Activated CD4-positive, alpha-beta T cell treated with anti-CD3 and anti-CD28 coated beads, Interleukin-2, amount 50 U/mL, for 16 hours (primary cell): ENCODE measurements at places on chromosomes 2 and 18.

- no peak for DNase-seq
Measured at GRCh38 chr18:29191263-29191662, 1014.3 kb upstream of the CDH2 start.

DNA sequence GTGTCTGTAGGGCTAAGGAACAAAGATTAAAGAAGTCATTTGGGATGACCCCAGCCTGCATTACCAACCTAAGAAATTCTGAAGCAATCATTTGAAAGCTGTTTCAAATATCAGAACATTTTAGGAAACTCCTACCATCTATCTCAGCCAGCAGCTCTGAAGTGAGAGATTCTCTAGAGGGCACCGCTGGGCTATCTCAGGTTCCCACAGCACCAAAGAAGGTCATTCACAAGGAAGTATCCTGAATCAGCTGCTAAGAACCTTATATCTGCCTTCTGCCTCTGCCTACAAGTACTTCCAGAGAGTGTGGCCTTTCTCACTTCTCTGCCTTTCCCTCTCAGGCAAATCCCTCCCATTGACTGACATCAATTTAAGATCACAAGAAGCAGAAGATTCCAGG is 13.4 kb upstream of the EVA1A start:
- no peak for DNase-seq

DNA sequence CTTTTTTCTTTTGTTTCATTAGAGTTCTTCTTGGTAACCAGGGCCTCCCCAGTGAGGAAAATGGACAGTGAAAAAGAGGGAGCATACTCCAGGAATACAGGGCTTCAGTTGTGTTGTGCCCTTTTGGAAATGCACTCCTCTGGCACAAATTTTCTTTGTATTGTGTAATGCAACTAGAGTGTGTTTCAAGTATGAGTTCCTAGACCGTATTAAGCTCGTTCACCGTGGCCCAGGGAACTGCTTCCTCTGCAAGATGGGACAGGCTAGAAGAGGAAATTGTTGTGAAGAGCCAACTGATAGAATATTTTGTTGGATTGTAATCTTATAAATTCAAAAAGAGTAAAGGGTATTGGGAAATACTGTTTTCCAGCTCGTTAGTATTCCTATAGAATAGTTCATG is 137.2 kb upstream of the TTC39C start:
- no peak for DNase-seq

DNA sequence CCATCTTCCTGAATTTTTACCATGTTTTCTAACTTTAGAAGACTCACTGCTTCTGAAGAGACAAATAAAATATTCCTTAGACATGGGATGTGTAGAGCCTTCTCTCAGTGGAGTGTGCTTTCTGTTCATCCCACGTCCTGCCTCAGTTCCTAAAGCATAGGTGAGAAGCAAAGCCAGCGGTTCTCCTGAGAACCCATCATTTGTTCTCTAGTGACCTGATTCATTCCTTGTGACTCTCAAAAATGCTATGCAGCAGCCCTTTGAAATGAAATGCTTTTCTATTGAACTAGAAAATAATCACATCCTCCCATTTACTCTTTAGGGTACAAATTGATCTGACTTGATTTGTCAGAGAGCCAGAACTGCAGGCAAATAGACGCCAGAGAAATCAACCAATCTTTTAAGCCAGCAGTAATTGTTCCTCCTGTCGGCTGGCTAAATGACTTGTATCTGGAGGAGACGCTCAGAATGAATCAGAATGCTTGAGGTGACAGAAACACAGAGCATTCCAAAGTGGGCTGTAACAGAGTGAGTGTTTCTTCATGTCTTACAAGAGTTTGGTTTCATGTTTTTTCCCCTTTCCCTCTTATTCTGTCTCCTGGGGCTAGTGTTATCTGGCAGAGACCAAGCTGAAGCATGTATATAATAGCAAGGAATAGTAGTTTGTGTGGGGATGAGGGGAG is 81.3 kb upstream of the TMEM178A start:
- no peak for DNase-seq

- DNase-seq = no peak
Measured at GRCh38 chr2:19712850-19713249, 188.9 kb downstream of the TTC32 start.

GRCh38 chr18:62187543-62188510 is 772 bp downstream of the RELCH start:
- DNase-seq = peak; percentile 50

DNA sequence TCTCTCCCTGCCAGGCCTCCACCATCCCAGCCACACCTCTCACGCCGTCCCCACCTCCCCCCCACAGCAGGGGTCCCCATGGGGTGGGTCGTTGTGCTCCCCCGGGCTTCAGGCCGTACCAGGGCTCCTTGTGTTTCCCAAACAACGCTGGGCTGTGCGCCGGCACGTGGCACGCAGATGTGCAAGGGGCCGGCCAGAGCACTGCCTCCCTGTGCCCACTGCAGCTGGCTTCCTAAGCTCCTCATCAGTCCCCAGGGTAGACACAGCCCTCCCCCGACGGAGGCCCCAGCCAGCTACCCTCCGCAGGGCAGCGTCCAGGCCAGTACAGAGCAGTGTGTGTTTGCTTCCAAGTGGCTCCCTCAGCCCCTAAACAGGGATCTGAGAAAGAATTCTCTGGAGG is 34.0 kb downstream of the BIN1 start:
- DNase-seq = no peak

DNA sequence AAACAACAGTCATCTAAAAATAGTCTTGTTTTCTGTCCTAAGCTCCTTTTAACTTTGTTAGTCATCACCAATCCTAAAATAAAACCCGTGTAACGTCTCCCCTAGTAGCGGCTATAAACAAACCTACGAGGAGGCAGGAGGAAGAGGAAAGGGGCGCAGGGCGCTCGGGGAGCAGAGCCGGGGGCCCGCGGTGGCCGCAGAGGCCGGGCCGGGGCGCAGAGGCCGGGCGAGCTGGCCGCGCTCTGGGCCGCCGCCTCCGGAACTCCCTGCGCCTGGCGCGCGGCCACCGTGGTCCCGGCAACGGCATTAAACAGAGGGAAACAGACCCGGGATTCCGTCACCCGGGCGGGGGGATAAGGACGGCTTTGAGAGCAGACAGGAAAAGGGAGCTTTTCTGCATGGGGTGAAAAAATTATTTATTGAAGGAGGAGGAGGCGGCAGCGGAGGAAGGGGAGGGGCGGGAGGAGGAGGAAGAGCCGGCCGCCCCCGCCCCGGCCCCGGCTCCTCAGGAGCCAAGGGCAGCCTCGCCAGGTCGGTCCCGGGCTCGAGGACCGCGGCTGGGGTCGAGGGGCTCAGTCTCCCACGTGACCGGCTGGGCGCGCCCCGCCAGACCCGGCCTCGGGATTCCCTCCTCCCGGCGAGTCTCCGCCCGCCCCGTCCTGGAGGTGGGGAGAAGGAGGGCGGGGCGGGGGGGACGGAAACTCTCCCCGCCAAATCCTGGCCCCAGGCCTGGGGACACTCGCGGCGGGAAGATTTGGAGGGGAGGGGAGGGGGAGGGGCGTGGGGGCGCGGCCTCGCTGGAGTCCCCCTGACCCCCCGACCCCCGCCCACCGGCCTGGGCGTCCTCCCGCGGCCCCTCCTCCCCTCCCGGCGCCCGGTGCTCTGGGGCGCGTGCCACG is 1.8 kb upstream of the NFATC1 start:
- no peak for DNase-seq

DNA sequence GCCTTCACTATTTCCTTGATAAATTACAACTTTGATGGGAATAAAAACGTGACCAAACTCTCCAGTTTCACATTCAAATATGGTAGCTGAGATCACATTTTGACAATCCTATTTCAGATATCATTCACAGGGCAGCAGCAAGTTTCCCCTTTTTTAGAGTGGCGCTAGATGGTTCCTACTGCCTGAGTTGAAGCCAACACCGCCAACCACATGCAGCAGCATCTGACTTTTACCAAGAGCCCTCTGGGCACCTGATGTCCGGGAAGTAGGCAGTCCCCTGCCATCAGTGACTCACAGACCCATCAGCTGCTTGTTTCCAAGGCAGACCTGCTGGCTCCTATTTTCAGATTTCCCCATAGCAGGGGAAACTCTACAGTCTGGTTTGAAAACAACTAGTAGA is 4.0 kb upstream of the MREG start:
- peak; percentile 88 for DNase-seq

DNA sequence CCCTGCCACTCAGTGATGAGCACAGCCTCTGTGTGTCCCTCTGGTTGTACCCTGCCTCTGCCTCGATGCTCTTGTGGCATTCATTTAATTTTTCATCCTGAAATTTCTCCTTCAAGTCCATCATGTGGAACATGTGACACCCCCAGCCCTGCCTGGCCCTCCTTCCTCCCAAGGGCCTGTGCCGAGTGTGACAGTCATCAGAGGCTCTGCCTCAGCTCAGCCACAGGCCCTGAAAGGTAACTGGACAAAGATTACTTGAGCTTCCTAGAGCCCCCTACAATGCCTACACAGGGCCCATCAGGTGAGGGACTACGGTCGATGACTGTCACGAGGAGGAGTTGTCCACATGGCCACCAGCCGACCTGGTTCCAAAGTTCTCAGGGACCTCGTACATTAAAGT is 75.1 kb downstream of the C1QL2 start:
- no peak for DNase-seq

GRCh38 chr2:119174216-119174992 is 15.9 kb upstream of the C1QL2 start:
- peak; percentile 55 for DNase-seq

- peak; percentile 98 for DNase-seq
Measured at GRCh38 chr18:11851146-11851805, at the start of gene CHMP1B. CHMP1B (plus strand) TSS chr18:11851413; CDS start chr18:11851512, 99 bp downstream.

- no peak for DNase-seq
Measured at GRCh38 chr2:121498731-121499130, 31.9 kb upstream of the RNU4ATAC start.

- no peak for DNase-seq
Measured at GRCh38 chr2:173415431-173416381, 61.0 kb downstream of the CDCA7 start.

DNA sequence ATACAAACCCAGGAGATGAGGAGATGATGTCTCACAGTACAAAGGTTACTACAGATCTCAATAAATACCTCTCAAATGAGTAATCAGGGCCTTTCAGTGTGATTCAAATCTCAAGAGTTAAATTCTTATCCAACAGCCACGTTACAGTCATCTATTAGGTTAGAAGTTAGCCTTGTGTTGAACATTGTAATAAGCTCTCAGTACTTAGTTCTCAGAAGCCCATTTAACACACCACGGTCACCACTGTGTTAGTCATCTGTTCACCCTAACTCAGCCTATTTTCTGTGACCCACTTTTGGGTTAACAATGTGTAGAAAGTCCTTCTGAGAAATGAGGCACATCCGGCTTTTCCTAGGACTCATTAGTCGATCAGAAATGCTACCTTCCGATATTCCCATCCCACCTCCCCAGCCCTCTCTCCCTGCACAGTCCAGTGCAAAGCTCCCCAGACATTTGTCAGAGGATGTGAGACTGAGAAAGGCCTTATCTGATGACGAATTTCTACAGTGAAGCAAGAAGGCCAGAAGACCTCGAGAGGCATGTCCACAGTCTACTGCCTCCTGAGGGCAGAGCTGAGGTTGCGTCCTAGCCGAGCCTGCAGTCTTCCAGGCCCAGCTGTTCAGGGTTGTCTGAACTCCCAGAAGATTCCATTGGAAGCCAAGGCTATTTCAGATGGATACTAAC is 92.6 kb downstream of the ACTR2 start:
- peak; percentile 86 for DNase-seq

GRCh38 chr2:37167636-37168180 is 10.9 kb upstream of the EIF2AK2 start:
- no peak for DNase-seq

DNA sequence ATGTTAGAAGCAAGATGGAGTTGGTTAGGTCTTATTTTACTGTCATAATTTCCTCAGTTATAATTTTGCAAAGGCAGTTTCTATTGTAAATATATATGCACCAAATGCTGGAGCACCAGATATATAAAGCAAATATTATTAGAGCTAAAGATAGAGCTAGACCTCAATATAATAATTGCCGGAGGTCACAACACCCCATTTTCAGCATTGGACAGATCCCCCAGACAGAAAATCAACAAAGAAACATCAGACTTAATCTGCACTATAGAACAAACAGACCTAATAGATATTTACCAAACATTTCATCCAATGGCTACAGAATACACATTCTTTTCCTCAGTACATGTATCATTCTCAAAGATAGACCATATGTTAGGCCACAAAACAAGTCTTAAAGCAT is 115.2 kb downstream of the CABYR start:
- no peak for DNase-seq

GRCh38 chr2:8956774-8957173 is 46.7 kb downstream of the MBOAT2 start:
- DNase-seq = no peak

GRCh38 chr2:100812116-100812515 is 7.8 kb upstream of the NPAS2 start:
- DNase-seq = no peak

DNA sequence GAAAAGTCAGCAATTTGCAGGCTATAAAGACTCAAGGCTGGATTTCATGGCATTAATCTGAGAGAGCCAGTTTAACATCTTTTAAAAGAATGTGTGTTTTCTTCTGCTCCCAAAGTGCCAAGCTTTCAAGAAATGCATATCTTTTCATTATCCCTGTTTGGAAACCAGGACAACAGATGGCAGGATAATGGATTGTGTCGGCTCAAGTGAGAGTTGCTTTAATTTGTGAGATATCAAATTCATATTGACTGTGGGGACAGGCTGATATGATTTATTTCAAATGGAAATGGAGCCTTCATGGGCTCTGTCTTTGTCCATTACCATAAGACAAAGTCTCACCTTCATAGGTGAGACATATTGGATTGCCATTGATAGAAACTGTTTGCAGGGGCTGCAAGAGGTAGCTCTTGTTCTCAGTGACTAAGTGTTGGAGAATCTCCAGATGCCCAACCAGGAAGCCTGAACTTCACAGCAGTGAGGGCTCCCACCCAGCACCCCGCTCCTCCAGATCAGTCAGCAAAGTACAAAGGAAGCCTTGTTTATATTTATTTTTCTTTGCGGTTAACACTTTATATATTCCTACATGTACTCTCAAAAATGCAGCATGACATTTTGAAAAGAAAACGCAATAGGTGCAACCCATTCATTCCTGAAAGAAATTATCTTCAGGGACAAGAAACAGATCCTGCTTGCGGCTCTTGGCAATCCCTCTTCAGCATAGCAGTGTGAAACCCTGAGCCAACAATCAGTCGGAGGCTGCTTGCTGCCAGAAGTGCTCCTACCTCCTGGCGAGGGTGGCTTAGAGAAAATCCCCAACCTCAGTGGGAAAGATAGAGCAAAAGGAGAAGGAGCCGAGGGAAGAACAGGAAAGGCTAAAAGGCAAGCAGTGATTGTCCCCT is 65.8 kb upstream of the ATL2 start:
- no peak for DNase-seq

DNA sequence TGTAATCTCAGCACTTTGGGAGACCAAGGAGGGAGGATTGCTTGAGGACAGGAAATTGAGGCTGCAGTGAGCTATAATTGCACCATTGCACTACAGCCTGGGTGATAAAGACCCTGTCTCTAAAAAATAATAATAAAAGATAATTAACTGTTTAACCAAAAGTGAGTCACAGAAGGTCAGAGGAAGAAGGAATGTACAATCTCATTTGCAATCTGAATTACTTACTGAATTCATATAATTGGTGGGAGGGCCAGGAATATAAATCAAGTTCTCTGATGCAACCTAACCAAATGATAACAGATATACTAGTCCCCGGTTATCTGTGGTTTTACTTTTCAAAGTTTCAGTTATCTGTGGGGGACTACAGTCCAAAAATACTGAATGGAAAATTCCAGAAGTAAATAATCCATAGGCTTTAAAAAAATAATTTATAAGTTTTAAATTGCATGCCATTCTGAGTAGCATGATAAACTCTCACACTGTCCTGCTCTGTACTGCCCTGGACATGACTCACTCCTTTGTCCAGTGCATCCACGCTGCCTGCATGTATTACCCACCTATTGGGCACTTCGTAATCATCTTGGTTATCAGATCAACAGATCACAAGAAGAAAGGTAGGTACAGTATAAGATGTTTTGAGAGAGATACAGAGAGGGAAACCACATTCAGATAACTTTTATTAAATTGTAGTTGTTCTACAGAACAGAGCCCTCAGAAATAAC is 12.8 kb upstream of the MATN3 start:
- no peak for DNase-seq
